ENCODE measurements at places on chromosomes 6 and 20.

DNA sequence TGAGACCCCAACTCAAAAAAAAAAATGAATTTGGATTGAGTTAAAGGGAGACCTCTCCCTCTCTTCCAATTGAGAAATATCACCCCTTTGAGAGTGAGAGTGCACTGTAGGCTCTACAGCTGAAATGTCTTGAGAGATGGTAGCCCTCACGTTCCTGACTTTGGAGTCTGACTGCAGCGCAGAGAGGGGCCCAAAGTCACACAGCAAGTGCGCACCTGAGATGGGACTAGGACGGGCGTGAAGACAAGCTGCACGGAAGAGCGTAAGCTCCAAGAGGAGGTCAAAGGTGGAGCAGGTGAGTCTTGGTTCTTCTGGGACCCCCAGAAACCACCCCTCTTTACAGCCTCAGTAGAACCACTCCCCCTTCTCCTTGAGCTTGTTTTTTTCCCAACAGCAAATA, 643 bp downstream of the SLA2 start:
- no peak for DNase-seq

- DNase-seq: no peak
Observed at GRCh38 chr20:19259141-19259591, 46.7 kb downstream of the SLC24A3 start.

DNA sequence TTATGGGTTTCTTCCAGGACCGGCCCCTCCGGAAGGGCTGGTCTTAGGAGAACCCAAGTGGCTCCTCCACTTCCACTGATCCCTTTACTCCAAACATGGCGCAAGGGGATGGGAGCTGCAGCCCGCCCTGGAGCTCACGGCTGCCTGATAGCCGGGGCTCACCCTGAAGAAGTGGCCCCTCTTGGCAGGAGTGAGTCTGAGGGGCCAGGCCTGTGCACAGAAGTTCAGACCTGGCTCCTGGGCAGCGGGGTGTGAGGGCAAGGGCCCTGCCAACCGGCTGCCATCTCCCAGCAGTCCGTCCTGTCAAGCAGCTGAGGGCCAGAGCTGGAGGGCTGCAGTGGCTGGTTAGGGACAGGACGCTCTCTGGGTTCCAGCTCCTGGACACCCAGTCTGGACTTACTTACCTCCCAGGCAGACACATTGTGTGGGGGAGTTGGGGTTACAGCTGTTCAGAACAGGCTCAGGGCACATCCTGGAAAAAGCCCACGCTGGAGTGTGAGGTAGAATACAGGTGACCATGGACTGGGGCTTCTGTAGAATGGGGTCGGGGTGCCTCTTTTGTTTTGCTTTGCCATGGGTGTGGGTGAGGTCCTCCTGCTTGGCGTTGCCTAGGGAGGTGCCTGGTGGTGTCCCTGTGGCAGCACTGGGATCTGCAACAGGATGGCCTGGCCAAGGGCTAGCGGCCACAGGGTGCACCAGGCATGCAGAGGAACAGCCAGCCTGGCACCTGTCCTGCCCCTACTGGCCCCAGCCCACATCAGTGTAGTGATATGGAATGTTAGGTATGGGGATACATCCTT, 88.4 kb downstream of the ASXL1 start:
- no peak for DNase-seq

GRCh38 chr6:156851454-156851921, 74.3 kb downstream of the ARID1B start:
- DNase-seq: no peak

DNA sequence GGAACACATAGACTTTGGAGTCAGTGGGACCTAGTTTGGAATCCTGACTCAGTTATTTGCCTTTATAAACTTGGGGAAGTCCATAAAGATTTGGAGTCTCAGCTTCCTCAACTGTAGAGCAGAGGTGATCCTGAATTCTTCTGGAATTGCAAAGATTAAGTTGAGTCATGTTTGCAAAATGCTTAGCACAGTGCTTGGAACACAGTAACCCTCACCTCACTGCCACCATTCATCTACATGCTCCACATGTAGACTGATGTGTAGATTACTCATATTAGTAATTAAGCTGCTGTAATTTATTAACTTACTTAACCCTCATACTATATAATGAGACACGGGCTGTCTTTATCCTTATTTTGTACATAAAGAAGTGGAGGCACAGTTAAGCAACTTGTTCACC, 61.4 kb downstream of the LAMP5 start:
- DNase-seq: no peak

GRCh38 chr6:36484736-36485135, 41.9 kb downstream of the KCTD20 start:
- no peak for DNase-seq

DNA sequence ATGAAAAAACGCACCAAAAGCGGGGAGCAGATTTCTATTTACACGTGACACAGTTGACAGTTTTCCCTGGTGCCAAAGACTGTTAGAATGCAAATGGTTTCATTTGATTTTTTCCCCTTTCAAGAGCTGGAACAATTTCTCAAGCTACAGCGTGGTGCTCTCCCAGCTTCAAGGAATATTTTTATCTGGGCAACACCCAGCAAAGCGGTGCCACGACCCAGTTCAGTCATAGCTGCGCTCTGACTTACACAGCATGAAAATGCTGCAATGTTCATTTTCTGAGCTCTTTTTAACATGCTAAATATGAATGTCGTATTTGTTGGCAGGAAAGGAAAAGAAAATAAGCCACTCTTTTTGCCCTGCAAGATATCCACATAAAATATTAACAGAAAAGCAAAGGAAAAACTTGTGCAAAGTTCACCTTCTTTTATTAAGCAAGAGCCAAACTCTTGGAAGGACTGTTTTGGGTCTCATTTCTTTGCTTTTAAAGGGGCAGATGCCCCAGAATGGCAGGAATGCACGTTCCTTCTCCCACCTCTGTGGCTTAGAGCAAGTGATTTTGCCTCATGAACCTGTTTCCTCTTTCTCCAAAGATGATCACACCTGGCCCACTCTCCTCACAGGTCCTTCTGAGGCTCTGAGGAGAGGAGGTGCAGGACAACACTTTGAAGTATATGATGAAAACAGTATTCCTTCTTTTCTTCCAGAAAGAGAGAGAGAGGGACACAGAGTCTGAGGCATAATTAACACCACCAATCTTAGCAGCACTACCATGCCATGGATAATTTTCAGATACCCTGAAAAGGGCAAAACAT, 47.0 kb downstream of the TTI1 start:
- no peak for DNase-seq

GRCh38 chr6:150142670-150143515, at the start of gene PPP1R14C:
Gene PPP1R14C (plus strand): TSS chr6:150143044. CDS start chr6:150143193, 149 bp downstream.
- no peak for DNase-seq

- no peak for DNase-seq
Observed at GRCh38 chr6:41964201-41964887, 22.7 kb upstream of the CCND3 start.

DNA sequence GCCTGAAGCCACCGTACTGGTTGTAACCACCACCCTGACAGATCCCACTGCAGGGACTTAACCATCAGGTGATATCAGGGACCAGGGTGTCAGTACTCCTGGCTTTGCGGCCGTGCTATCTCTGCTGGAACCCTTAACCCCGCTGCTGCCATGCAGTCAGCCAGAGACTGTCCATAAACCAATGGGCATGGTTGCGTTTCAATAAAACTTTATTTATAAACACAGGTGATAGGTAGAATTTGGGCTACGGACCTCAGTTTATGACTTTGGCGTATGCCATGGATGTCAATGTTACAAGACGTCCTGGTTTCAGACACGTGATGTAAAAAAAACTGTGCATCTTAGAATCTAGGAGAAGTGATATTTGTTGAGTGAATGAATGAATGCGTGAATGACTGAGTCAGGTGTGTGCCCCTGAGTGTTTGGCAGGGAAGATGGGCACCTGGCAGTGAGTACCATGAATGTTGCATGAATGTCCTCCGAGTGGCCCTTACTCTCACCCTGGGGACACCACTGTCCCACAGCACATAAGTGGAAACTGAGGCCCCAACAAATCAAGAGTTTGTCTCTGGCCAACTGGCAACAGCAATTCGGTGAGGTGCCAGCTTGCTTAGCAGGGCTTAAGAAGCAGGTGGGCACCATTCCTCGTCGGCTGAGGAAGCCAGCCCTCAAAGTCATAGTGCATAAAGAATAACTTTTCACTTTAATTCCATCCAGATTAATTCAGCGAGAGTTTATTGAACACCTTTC, 64.0 kb upstream of the APCDD1L start:
- no peak for DNase-seq

GRCh38 chr6:189676-190075, 102.6 kb upstream of the DUSP22 start:
- DNase-seq: no peak

DNA sequence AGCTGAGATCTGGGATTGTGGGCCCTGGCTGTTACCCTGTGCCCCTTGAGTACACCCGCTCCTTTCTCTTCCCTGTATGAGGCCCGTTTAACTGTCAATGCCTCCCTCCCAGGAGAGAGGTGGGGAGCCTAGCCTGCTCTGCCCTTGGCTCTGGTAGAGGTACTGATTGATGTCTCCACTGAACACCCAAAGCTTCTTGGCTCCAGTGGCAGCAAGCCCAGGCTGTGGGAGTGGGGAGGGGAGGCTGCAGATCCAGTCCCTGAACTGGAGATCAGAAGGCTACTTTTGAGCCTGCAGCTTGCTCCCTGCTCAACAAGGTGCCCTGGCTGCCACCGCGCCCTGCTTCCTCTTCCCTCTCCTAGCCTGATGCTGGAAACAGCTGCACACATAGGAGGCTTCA, 7.5 kb downstream of the LRRC73 start:
- no peak for DNase-seq

DNA sequence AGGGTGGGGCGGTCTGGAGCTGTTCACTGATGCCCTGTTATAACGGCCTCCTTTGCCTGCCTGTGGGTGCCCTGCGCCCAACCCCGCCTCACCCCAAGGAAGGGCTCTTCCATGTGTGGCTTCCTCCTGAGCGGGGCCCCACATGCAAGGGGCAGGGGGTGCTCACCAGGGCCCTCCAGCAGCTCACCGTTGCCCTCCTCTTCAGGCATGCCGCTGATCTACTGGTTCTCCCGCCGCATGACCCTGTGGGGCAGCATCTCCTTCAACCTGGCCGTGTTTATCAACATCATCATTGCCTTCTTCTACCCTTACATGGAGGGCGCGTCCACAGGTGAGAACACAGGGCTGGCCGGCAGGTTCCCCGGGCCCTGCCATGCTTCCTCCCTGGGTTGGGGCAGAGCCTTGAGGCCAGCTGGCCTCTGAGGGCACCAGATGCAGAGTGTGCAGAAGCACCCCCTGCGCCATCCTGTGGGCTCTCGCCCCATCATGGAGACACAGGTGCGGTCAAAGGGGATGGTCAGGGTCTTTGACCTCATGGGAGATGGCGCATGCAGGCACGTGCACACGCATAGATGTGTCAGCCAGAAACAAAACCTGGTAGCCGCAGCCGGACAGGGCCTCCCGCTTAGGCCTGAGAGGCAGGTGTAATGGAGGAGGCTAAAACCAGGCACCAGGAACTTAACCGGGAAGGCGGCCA, 22.9 kb downstream of the UQCC2 start:
- DNase-seq: no peak

DNA sequence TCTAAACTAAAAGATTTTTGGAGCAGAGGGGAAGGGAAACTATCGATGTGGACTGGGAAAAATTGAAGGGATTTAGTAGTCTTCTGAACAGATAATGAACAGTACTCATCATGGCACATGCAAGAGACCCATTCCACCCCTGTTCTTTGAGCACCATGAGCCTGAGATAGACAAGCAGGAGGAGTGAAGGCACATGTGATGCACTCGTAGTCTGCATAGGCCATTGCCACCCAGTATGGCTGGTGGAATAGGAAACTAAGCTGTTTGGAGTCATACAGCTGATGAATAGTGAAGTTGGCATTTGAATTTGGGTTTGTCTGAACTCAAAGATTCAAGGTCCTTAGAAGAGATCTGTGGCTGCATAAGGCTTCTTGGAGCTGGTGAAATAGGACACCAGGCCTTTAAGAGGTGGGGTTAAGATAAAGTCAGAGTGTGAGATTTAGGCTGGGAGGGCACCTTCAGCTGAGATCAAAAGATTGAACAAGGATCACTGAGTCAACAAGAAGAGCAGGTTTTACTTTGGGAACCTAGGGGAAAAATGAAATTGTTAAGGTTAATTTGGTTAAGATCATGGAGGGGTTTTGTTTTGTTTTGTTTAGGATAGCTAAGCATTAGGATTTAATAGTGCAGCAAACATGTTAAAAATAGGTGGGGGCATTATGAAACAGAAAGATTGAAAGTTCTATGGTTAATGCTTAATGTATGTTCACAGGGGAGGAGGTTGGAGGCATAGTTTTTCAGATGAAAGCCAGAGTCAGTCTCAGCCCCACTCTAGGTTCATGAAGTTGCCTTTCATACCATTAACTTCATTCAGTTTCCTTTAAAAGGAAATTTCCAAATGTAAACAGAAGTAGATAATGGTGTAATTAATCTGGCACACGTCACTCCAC, 148.8 kb downstream of the ARID1B start:
- no peak for DNase-seq

GRCh38 chr6:112511441-112511840, 164.3 kb downstream of the RFPL4B start:
- no peak for DNase-seq

DNA sequence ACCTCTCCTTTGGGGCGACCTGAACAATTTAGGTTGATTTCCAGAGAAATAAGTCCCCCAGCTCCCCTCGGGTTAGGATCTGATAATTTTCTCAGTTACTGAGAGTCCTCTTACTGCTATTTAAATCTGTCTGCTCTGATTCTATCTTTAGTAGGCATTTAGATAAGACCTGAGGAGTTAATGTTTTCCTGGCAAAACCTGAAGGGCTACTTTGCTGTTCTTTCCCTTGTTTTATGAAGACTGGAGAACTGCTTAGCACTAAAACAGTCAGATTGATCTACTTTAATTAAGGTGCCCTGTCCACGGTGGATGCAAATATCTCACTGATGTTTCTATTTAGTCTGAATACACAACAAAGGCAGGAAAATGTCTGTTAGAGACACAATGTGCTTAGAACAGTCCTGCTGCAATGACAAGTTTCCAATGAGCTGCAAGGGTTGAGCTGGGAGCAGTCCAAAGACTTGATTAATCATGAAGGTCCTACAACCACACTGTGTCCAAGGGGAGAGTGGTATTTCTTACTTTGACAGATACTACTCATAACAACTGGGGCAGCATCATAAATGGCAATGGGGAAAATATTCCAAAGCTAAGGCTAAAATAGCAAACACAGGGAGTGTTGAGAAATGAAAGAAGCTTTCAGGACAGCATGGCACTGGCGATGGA, 15.7 kb downstream of the ADTRP start:
- DNase-seq: no peak

GRCh38 chr6:819122-819521, 126.2 kb upstream of the EXOC2 start:
- DNase-seq: no peak

- DNase-seq: no peak
Observed at GRCh38 chr6:21539621-21540100, 53.9 kb upstream of the SOX4 start.
